ENCODE measurements at places on chromosomes 2 and 18.

GRCh38 chr2:137886083-137886831 is 78.0 kb upstream of the HNMT start:
- no peak for DNase-seq

DNA sequence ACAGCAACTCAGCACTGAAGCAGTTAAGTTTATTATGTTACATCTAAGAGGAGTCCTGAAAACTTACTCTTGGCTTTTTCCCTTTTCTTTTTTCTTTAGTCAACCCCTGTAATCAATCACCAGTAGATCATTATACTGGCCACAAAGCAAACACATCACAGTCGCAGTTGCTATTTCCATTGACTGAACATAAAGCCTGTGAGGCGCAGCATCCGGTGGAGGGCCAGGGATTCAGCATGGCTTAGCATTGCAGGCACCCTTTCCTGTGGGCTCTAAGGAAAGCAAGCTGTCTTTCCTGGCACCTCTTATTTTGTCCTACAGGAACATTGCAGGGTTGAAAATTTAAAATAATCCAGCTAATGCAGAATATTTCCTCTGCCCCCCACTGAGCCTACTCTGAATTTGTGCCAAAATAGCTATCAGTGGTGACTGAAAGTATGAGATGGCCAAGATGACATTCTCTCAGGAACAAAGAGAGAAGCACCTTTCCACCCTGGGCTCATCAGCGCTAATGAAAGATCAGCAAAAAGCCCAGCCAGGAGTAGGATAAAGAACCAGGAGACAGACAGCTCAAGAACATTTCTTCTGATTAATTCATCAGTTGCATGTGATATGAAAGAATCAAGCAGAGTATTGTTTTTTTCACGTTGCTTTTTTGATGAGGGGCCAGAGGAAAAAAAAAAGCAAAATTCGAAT is 85.3 kb upstream of the SULT1C3 start:
- no peak for DNase-seq

GRCh38 chr2:101775092-101775491 is 77.6 kb downstream of the MAP4K4 start:
- no peak for DNase-seq

DNA sequence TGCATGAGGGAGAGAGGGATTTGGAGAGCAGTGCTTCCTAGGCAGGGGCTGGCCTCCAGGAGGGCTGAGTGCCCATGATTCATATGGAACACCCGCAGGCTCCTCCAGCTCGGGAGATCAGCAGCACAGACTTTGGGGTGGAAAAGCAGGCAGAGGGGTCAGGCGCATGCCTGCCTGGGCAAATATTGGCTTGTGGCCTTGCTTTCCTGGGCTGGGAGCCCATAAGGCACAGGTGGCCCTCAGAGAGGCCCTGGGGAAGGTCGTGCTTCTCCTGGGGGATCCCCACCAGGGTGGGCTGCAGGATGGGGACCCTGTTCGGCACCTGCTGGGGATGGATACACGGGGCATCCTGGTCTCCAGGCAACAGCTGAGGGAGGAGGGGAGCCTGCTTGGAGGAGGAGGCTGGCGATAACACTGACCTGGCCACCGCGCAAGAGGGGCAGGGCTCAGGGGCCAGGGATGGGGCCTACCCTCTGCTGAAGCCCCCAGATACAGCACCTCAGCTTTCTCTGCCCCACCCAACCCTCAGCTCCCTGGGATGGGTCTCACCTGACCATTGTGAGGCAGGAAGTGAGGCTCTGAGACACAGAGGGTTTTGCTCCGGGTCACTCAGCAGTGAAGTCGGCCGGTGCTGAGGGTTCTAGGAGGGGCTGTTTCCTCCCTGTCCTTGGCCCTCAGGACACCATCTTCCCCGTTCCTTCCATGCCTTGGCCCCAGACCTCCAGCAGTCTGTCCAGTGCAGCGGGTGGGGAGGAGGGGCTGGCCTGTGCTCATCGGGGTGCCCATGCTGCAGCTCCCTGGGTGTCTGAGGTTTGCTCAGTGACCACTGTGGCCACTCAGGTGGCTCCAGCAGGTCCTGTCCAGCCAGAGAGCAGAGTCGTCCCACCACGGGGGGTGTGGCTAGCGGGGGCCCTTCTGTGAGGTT is 12.0 kb downstream of the AQP12A start:
- no peak for DNase-seq

DNA sequence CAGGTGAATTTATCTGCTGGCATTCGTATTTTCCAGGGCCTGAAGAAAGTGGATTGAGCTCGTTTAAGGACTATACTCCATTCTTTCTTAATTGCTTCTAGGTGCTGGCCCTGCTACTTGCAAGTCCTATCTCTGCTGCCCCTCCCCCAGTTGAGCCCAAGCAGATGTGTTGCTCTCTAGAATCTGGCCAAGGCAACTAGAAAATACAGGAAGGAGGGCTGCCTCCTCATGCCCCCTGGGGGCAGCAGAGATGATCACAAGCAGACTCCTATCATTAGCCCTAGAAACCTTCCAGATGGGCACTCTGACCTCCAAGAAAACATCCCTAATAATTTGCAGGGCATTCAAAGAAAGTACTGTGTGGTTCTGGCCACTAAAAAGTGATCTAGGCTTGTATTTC is 72.5 kb upstream of the CYP26B1 start:
- peak; percentile 76 for DNase-seq

DNA sequence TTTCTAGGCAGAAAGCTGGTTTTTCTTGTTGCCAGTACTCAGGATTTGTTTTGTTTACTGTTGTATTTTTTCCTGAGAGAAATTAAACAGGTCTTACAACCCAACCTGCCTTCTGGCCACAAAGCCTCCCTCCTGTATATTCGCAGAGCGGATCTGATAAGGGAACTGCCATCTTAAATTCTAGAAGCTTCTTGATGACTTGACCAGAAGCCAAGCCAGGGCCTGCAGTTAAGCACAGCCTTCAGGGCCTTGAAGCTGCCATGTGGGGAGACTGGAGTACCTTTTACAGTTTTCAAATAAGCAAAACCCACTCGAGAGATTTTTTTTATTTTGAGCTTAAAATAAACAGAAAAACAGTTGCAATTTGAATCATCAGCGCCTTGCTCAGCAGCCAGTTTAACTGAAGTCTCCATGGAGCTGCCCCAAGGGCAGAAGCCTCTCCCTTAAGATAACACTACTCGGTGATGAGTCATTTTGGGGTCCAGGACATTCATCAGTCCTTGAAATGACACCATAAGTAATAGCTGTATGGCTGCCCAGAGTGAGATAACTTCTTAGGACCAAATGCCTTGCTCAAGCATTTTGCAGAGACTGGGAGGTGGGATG is 51.5 kb upstream of the PHLPP1 start:
- DNase-seq, result no peak

- no peak for DNase-seq
Measured at GRCh38 chr18:55706898-55707297, 118.9 kb upstream of the TCF4 start.

- DNase-seq, result no peak
Measured at GRCh38 chr18:77223653-77224052, 26.0 kb upstream of the GALR1 start.

GRCh38 chr2:148342086-148342485 is 302.5 kb upstream of the EPC2 start:
- no peak for DNase-seq

Measured in iPS DF 19.7 (cell line).